NCI-H187 treated with DMSO at 0.1 percent for 48 hours (cell line): ENCODE measurements at places on chromosomes 5 and 9.

DNA sequence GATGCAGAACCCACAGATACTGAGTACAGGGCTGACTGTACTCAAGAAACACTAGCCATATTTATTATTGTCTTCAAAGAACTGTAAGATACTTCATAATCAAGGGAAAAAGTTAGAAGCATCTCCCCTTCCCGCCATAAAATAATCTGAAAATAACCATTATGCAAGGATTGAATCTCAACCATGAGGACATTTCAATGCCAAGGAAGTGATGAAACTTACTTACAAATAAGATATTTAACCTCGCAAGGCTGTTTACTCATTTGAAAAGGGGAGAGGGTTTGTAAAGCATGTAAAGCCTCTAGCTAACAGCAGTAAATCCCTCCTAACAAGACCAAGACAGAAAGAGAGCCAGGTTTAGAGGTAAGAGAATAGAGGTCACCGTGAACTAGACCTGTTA is 6.3 kb downstream of the MYO10 start:
- no peak for DNase-seq

- no peak for DNase-seq
Measured at GRCh38 chr5:66436721-66437120, 159.5 kb upstream of the MAST4 start.

DNA sequence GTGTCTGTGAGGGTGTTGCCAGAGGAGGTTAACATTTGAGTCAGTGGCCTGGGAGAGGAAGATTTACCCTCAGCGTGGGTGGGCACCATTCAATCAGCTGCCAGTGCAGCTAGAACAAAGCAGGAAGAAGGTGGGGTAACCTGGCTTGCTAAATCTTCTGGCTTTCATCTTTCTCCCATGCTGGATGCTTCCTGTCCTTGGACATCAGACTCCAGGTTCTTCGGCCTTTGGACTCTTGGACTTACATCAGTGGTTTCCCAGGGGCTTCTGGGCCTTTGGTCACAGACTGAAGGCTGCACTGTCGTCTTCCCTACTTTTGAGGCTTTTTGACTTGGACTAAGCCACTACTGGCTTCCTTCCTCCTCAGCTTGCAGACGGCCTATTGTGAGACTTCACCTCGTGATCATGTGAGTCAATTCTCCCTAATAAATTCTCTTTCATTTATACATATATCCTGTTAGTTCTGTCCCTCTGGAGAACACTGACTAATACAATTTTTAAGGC is 38.1 kb downstream of the PBX3 start:
- no peak for DNase-seq

DNA sequence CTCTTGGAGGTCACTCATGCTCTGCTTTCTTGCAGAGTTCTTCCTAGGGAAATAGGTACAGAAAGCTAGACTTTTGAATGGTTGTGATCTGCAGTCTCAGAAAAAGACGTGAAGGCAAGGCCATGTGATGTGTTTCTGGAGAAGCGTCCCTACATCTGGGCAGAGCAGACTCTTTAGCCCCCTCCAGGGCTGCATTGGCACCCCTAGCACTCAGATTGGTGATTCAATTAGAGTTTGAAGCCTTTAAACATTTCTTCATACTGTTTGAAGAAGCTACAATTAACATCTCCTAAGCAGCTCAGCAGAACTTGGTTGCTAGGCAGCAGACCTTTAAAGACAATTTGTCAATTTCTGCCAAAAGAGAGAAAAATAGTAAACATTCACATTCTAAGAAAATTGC is 21.6 kb downstream of the JADE2 start:
- DNase-seq, result no peak

- no peak for DNase-seq
Measured at GRCh38 chr5:15610216-15610615, 110.2 kb downstream of the FBXL7 start.

DNA sequence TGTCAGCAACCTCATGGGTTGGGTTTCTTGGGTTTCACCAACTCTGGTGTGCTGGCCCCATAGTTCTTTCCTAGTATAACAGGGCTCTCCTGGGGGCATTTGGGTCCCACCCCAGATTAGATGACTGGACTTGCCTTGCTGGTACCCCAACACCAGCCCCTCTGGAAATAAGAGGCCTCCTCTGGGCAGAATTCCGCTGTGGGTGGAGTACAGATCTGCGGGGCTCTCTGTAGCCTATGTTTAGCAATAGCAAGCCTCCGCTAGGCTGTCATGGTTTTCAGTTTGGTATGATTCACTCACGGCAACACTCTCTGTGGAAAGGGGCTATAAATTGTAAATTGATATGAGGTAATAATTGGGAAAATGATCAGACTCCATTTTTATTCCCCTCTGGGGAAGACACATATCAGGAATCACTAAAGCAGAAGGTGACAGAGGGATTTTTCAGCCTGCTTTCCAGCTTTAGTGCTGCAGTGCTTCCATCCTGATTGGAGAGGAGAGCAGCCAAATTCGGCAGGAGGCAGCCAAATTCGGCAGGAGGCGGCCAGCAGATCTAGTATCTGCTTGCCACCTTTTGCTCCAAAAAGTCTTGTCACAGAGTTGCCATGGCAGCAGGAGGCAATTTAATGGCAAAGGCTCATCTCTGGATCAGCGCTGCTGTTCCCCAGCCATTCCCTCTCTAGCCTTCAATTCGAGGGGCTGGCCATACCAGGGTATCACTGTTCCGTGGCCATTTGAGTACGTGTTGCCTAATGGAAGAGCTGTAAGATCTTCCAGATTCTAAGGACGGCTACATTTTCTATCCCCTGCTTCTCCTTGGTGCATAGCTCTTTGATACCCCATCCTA is 84.6 kb downstream of the SLC44A1 start:
- no peak for DNase-seq

GRCh38 chr5:39100851-39101396 is 26.7 kb upstream of the RICTOR start:
- no peak for DNase-seq

DNA sequence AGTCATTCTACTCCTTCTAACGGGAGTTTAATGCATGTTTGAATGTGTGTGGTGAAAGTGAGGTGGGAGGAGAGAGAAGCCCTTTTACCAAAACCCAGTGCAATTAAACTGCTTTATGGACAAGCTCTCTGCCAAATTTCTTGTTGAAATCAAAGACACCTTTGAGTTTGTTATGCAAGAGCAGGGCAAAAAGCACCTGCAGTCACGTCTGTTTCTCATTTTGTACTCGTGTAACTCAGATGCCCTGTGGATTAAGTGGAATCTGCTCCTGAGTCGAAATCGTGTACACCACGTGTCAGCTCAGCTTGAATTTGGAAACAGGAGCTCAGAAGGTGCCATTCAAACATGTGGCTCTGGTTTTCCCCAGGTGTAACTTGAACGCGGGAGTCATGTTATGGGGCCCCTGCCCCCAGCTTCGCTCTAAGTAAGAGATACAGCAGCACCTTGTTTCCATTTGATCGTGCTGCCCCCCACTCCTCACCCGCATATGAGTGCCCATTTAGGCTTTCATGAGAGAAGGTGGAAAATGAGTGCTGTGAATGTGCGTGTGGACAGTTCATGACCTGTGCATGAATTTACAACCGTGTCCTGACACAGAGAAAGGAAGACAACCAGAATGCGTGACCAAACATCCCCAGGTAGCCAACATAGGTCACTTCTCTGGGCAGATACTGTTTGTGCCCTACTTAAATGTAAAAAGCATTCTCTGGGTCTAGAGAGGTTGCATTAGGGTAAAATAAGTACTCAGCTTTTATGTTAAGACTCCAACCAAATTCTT is 347.0 kb upstream of the SLC30A5 start:
- no peak for DNase-seq

- no peak for DNase-seq
Measured at GRCh38 chr5:126995039-126995438, 35.3 kb downstream of the MARCHF3 start.

- no peak for DNase-seq
Measured at GRCh38 chr5:42767491-42768105, 11.0 kb downstream of the CCDC152 start.

GRCh38 chr5:171712616-171713015 is 73.0 kb upstream of the SMIM23 start:
- no peak for DNase-seq

GRCh38 chr5:109721741-109722140 is 32.0 kb downstream of the MAN2A1 start:
- DNase-seq, result no peak

DNA sequence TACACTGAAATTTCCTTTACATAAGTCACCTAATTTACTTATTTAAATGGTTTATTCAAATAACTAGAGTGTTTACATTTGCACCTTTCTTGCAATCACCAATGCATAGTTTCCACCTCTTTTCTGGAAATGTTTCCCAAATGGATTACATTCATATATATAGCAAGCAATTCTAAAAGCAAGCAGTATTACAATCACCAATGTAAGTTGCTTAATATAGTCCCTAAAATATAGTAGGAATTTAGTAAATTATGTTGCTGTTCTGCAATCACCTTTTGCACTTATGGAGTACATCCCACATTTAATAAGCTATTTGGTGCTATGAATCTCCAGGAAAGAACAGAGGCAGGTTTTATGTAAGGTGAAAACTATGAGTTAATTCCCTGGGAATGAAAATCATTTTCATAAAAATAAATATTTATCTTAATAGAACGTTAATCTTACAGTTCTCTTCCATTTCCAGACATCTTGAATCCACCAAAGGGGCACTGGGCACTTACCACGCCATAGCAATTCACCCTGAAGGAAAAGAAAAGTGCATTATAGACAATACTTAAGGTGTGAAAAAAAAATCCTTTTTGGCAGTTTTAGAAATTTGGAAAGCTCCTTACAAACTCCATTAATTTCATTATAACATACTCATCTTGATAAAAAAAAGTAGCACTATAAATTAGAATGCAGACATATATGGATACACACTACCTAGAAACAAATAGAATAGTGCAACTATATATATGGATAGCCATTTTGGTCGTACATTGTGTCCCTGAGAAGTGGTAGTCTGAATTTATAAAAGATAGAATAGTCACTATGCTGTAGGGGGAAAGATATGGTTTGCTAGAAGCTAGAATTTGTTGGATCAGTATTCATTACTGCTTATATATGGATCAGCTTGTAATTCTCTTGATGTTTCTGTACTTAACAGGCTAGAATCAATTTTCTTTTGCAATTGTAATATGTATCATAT is 47.1 kb downstream of the ALDH1A1 start:
- no peak for DNase-seq

DNA sequence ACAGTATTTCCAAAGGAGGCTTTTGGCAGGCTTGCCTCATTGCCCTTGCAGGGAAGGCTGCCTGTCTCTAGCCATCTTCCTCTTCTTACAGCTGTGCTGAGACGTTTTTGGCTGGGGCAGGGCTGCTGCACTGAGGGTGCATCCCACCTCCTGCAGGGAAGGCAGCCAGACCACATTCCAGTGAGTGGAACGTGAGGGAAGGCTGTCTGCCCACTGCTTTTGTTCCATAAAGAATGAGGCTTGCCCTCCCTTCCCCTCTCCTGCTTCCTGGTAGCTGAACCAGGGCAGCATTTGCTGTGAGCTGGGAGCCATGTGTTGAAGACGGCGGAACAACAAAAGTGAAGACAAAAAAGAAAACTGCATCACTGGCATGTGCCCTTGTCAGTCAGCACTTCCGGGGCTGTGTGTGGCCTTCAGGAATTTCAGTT is 16.8 kb downstream of the MGAT1 start:
- no peak for DNase-seq

DNA sequence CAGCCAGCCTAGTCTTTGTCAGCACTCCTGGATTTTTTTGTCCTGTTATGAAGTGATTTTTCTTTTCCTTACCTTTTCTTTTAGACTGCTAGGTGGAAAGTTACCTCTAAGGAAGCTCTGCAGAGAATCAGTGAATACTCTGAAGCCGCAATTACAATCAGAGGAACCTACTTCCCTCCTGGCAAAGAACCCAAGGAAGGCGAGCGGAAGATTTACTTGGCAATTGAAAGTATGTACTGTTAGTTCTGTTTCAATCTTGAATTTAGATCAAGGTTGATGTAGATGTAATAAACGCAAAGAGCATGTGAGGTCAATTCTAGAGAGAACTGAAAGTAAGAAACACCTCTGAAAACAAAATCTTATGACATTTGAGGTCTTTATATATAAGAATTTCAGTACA is 27.0 kb upstream of the C5orf24 start:
- DNase-seq, result no peak

DNA sequence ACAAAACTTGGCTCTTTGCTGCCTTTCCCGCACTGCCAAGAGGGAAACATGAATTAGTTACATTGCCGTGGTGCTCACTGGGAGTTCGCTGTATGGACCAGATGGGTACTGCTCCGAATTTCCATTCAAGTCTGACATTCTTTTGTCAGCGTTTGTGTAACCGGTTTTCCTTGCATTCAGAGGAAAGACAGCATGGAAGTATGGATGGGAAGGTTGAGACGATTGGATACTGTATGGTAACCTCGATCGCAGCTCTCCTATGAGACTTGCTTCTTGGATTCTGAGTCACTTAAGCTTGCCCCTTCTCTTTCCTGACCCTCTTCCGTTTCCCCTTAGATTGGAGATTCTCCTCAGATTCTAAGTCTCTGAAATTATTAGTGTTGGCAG is 625 bp upstream of the UBLCP1 start:
- DNase-seq, result no peak

DNA sequence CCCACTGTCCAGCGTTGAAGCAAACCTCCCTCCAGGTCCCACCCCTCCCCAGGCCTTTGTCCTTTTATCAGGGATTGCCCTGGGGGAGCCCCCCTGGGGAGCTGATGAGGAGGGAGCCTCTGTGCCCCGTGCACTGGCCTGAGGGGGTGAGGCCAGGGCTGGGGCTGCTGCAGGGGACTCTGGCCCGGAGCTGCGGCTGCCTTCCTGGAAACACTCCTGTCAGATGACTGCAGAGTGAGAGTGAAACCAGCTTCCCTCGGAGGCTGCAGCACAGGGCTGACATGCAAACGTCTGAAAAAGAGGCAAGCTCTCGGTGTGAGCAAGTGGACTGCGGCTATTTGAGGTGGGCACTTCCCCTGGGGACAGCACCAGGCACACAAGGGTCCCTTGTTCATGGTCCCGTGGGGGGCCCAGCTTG is 4.6 kb upstream of the TRAF2 start:
- no peak for DNase-seq

GRCh38 chr5:38466424-38467189 is 89.8 kb downstream of the LIFR start:
- DNase-seq, result no peak

GRCh38 chr9:81374459-81375186 is 314.7 kb downstream of the TLE1 start:
- no peak for DNase-seq

- DNase-seq, result no peak
Measured at GRCh38 chr5:78972654-78973428, 12.3 kb downstream of the ARSB start.
